Naive thymus-derived CD8-positive, alpha-beta T cell (primary cell): ENCODE measurements at places on chromosomes 11 and 22.

GRCh38 chr11:57459164-57460021 lies 935 bp upstream of the RTN4RL2 start:
- peaks cover 21% of the 10 kb centered on the region for H3K27me3 ChIP-seq
- peak overlapping the region; percentile 82 for H3K4me3 ChIP-seq
- no peaks in the 10 kb centered on the region for H3K36me3 ChIP-seq
- peaks cover 32% of the 10 kb centered on the region for H3K4me1 ChIP-seq
- H3K27ac ChIP-seq = no peak overlapping the region
- no peak for DNase-seq

DNA sequence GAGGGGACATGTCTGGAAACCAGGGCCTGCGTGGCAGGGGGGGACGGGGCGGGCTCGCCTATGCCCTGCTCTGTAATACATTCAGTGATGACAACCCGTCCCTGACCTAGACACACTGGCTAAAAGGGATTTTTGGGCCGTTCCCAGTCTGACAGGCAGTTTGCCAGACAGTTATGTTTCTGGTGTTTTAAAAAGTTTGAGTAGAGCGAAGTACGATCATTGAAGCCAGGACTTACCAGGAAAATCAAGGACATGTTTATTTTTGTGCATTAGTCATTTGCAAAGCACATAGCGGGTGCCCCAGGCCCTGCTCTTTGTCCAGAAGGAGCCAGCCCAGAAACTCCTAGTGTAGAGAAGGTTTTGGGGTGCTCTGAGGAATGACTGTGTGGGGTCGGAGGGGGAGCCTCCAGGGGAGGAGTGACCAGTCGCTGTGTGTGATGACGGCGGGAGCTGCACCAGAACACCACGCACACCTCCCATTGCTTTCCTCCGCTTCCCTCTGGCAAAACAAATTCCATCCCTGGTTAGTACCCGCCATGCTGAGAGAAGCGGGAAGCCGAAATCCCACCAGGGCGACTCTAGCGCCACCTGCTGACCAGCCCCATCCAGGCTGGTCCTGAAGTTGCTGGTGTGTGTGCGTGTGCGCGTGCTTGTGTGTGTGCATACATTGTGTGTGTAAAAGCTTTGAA lies 50.8 kb downstream of the FBLN1 start:
- DNase-seq = peak; percentile 39
- H3K4me3 ChIP-seq = no peak overlapping the region
- H3K4me1 ChIP-seq = no peaks in the 10 kb centered on the region
- no peaks in the 10 kb centered on the region for H3K36me3 ChIP-seq
- peaks cover 6% of the 10 kb centered on the region for H3K27me3 ChIP-seq
- H3K27ac ChIP-seq = peak overlapping the region; percentile 34

DNA sequence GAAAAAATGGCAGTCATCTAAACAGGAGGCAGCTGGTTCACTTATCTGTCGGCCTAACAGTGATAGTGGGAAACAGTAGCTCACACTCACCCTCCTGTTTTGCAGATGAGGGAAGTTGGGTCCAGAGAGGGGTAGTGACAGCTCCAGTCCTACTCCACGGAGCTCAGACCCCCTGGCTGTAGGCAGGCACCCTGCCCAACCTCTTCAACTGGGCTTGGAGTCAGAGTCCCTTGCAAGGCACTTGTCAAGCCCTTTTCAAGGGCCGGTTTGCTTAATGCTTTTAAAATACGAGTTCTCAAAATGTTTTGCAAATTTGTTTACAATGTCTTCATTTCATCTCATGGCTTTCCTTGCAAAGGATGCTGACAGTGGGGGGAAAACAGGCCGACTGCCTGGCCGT lies 75.1 kb downstream of the BMAL1 start:
- no peaks in the 10 kb centered on the region for H3K27me3 ChIP-seq
- H3K36me3 ChIP-seq = peaks cover 4% of the 10 kb centered on the region
- no peak for DNase-seq
- no peak overlapping the region for H3K27ac ChIP-seq

GRCh38 chr22:27726331-27726685 lies 75.2 kb downstream of the MN1 start:
- no peak for DNase-seq
- peaks cover 33% of the 10 kb centered on the region for H3K27me3 ChIP-seq
- H3K27ac ChIP-seq = no peak overlapping the region
- no peaks in the 10 kb centered on the region for H3K4me1 ChIP-seq

DNA sequence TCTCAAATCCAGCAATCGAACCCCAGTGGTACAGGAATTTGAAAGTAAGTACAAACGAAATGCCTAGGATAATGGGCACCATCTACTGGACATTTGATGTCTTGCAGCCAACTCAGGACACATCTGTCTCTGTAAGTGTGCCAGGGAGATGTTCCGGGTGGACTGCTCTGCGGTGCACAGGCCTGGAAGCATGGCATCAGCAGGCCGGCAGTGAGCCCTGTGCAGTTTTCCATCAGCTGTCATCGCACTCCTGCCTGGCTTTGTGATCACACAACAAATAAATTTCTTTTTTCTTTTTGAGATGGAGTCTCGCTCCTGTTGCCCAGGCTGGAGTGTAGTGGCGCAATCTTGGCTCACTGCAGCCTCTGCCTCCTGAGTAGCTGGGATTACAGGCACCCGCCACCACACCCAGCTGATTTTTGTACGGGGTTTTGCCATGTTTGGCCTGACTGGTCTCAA lies 71.0 kb downstream of the JAM3 start:
- peaks cover 2% of the 10 kb centered on the region for H3K4me1 ChIP-seq
- no peak overlapping the region for H3K4me3 ChIP-seq
- no peaks in the 10 kb centered on the region for H3K27me3 ChIP-seq
